Eye (tissue), 1 donor: ENCODE measurements at places on chromosomes 4 and X.

GRCh38 chrX:143095321-143095720 lies 69.6 kb downstream of the SPANXN4 start:
- peak; percentile 8 for DNase-seq

DNA sequence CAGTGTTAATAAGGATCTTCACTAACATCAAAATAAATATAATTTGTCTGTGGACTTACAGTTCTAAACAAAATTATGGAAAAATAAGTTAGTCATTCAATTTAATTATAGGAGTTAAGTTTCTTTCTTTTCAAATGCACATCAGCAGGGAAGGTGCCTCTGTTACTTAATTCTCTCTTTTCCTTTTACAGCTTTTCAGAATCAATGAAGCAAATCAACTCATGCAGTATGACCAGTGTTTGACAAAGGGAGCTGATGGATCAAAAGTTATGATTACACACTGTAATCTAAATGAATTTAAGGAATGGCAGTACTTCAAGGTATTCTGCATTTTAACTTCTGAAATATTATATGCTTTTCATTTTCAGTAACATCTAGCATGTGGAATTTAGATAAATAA lies 15.9 kb downstream of the HMGB2 start:
- no peak for DNase-seq

GRCh38 chr4:25702848-25703247 lies 47.2 kb downstream of the SLC34A2 start:
- DNase-seq, result peak; percentile 28

DNA sequence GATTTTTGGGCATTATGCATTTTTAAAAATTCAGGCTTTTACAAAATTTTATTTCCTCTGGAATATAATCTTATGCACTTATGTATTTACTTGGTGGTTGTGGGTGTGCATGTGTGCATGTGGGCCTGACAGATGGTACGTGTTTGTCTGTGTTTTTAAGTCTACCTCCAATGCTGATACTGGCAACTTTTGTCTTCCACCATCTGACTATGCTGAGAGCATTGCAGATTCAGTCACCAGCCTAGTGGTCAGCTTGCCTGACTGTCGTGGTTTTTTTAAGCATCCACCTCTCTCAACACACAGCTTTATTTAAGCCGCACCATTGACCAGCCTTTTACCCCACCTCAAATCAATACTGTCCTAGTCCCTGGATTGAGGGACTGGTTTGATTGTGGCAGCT lies 37.1 kb downstream of the FSTL5 start:
- no peak for DNase-seq

GRCh38 chr4:27886120-27886519 lies 1025.5 kb downstream of the STIM2 start:
- no peak for DNase-seq

DNA sequence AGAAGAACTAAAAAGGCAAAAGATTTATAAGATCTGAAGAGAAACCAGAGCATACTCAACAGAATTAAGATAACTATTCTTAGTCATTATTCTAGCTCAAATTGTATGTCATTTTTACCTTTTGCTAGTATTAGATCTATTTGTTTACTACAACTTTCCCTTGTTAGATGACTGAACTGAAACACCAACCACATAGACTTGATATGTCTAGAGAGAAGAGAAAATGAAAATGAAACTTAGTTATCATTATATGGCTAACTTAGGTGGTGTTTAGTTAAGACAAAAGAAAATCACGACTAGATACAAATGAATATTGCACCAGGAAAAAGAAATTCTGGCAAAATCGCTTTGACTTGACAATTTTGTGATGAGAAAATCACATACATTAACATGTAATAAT lies 690.8 kb downstream of the PCDH18 start:
- no peak for DNase-seq

DNA sequence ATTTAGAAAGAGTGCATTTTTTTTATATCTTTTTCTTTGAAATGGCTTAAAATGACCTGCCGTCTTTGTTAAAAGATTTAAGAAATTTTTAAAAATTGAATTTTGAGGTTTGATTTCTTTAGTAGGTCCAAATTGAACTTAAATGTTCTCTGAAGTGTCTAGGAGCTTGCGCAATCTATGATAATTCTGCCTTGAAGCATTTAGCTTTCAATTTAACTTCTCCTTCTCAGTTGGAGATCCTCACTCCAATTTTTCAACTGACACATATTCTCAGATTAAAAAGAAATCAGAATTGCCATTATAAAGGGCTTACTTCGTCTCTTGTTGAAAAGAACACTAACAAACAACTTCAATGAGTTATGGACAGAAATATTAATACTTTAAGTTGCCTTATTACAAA lies 273.5 kb downstream of the TMA16 start:
- no peak for DNase-seq

- no peak for DNase-seq
These were observed 1360.0 kb downstream of the TECRL start for GRCh38 chr4:63049278-63049677.

DNA sequence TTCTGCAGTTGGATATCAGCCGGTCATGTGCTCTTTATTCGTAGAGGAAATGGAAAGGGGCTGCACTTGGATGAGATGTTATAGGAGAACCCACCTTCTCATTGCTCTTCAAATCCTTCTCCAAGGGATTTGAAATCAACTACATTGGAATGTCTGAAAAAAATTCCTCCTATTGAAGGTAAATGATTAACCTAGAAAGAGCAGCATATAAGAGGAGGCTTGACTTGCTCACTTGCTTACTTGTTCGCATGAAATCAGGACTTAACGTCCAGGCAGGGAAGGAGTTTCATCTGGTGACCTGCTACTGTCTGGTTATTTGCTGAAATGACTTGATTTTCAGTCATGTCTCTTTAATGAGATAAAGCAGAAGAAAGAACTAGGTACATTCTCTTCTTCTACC lies 338.4 kb upstream of the NOCT start:
- DNase-seq, result no peak

DNA sequence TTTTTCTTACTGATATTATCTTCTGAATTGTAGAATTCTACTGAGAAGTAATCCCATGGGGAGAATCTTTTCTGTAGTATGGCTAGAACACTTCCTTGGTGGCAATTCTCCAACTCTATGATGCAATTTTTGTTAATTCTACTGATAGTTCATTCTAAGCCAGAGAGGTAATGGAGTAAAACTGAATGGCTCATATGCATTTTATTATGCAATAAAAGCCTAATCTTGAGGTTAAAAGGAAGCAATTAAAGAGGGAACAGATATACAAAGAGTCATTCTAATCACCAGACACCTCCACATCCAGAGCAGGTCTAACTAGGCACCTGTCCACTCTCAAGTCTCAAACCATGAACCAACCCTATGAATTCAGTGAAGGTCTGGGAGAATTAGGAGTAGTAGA lies 9.7 kb downstream of the RAP2C start:
- no peak for DNase-seq

DNA sequence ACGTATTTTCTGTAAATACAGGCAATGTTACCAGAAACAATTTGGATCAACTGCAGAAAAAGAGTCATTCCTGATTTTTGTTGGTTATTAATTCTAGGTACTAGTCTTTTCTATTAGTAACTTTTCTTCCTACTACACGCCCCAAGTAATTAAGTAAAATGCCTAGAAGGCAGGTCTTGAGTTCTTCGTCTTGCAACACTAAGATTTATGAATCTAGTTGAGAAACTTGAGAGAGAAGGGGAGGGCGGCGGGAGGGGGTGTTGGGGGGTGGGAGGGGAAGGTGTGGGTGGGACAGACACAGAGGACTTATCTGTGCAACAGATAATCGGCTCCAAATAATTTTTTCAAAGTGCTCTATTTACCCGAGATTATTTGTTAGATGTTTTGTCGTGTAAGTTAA lies 3.0 kb downstream of the RAP2C start:
- no peak for DNase-seq

GRCh38 chr4:87783781-87784180 lies 15.6 kb upstream of the IBSP start:
- no peak for DNase-seq

DNA sequence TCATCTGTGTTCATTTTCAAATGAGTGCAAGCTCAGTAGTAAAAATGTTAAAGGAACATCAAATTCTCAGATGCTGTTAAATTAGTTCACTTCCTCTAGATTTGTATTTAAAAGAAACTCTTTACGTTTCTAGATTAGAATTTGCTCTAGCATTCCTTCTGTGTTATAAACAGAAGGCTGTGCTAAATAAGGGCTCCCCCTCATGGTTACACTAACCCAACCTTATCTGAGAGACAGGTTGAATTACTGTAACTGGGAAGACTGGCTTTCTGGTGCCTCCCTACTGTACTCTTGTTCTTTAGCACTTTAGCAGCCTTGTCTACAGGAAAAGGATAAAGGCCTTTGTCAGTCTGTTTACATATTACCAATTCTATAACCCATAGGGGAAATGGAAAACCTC lies 56.8 kb downstream of the RXFP1 start:
- DNase-seq, result no peak

GRCh38 chrX:42119076-42119475 lies 195.7 kb upstream of the CASK start:
- DNase-seq, result no peak

DNA sequence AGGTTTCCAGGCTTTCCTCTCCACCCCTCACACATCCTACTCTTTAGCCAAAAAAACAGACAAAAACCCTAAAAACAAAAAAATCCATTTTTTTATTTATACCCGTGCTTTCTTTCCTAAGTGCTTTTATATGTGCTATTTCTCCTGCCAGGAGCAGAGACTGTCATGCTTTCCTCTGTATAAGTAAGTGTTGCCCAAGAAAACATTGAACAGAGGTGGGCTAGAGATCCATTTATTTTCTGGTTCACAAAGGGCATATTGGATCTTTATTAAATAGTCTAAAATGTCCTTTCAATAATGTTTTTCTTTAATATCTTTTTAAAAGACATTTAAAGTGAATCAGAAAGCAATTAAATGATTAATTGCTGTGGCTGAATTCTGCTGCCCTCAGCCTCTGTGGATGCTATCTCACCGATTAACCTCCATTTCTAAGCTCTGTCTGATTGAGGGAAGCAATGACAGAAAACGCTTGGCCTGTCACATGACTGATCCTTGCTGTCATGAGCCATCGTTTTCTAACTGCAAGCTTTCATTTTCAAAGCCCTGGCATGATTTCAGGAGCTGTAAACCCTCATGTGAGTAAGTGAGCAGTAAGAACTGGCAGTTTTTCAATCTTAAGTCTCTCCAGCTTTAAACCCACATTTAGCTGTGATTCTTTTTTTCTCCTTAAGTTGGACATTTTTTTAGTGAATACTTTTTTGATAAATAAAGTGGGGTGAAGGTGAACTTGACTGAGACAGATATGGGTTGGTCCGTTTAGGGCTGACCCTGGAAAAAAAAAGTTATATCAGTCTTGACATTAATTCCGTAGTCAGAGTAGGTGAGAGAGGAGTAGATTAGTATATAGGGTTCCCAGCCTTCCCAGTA lies 180.7 kb upstream of the PGRMC2 start:
- DNase-seq, result peak; percentile 76

DNA sequence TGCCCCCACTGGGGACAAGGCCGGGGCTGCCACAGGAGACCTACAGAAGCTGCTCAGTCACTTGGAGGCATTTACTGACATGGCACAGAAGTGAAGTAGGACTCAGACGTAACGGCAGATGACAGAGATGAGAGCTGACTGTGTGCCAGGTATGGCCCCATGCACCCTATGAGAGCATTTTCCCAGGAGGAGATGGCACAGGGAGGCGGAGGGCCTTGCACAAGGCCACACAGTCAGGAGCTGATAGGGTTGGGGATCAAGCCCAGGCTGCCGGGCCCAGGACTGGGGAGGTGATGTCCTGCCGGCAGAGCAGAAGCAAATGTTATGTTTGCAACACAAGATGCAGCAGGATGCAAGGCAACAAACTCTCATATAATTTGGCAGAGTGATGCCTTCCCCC lies 34.1 kb downstream of the NAT8L start:
- no peak for DNase-seq

DNA sequence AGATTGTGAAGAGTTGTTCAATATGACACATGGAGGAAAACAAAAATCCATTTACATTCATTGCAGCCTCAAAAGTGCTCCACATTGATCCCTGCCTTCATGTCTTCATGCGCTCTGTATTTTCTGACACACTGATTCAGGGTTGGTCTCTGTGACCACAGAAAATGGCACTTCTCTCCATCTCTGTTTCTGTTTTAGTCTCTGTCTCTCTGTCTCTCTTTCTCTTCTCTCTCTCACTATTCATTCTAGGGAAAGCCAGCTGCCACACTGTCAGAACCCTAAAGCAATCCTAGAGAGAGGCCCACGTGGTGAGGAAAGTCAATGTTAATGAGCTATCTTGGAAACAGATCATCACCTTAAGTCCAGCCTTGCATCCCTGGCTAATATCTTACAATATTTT lies 2238.4 kb downstream of the PCDH7 start:
- no peak for DNase-seq

GRCh38 chr4:143282211-143282707 lies 54.4 kb upstream of the GAB1 start:
- DNase-seq, result peak; percentile 61

- no peak for DNase-seq
These were observed 14.0 kb upstream of the TTC29 start for GRCh38 chr4:146959692-146960091.

DNA sequence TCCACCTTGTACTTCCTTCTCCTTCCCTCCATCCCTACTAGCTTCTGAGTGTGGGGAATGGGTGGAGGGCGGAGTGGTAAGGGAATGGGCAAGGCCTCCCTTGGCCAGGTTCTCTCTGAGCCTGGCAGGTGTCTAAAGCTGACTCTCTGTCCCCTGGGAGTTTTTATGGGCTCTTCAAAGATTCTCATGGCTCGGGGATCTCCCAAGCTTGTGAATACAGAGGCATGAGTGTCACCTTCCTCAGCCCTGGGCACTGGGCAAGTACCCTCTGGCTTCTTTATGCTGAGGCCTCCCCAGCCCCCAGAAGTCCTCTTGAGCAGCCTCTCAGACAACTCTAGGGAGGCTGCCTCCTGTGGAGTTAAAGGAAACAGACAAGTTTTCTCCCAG lies 32.5 kb upstream of the DDX3X start:
- no peak for DNase-seq

DNA sequence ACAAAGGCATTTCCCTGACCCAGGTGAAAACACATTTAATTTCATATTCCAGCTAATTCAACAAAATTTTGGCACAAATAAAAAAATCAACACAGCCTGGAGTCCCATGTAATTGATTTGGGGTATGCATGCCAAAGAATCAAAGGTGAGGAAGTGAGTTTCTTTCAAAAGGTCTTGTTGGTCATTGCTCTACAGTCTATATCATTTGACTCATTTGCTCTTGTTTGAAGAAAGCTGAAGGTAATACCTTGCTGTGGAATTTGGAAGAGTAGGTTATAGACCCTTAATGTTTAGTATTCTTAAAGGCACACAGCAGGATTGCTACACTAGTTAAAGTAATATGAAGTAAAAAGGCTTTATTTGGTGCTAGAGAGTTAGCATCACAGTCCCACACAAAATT lies 25.4 kb downstream of the COL4A6 start:
- no peak for DNase-seq

- no peak for DNase-seq
These were observed 65.2 kb upstream of the ZNF81 start for GRCh38 chrX:47771473-47771872.

- DNase-seq, result peak; percentile 82
These were observed at the start of gene USP51 for GRCh38 chrX:55489314-55490009. USP51 (minus strand) TSS chrX:55489848; CDS start chrX:55488939, 909 bp downstream.

GRCh38 chr4:123699880-123700771 lies 303.5 kb downstream of the SPRY1 start:
- peak; percentile 60 for DNase-seq

- no peak for DNase-seq
These were observed 35.8 kb upstream of the GAB1 start for GRCh38 chr4:143300860-143301259.

- no peak for DNase-seq
These were observed 415.2 kb upstream of the NR3C2 start for GRCh38 chr4:148857239-148857972.
